Lung (tissue), 17 donors: ENCODE measurements at places on chromosomes 2 and 18. TPM values are rescaled to one million over a fixed set of nuclear protein-coding genes. Genes with fewer than 3 reads are reported as not detected.

Gene CHRND
- polyA plus RNA-seq, result not detected

Gene RESP18
- not detected for polyA plus RNA-seq

Gene SAG
- 0.03 TPM for polyA plus RNA-seq

Gene CAPG
- polyA plus RNA-seq, result 415 TPM

Gene CYP1B1
- polyA plus RNA-seq, result 33.2 TPM

GRCh38 chr2:1781291-1782080 lies 37.2 kb upstream of the PXDN start:
- no peak for DNase-seq

GRCh38 chr2:159285929-159286708 lies at the start of gene WDSUB1:
Gene WDSUB1 (minus strand): TSS chr2:159286703. CDS start chr2:159283069, 3,634 bp downstream.
- DNase-seq, result peak; percentile 61

DNA sequence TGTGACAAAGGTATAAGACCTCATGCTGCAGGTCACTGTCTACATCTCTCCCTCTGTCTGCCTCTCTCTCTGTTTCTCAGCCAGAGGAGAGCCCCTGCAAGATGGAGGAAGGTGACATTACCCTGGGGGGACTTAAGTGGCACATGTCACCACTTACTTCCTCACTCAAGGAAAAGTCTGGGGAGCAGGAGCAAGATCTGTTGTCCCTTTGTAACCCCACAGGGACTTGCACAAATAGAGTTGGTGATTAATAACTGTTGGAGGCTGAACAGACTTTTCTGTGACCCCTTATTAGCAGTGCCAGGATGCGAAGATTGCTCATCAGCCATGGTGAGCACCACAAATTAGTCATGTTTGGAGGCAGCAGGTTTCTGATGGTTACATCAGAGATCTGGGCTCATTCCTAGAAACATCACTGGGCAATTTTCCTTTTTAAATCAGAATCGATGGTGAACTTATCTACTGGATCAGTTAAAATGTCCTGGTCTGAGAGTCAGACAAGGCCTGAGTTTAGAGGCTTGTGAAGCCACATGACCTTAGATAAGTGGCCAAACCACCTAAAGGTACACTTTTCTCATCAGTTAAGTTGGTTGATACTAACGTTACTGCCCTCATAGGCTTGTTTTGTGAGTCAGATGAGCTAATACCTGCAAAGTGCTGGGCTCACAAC lies 81.2 kb upstream of the LTBP1 start:
- DNase-seq, result no peak

- DNase-seq, result no peak
Observed at GRCh38 chr2:196335221-196335634, 163.8 kb upstream of the STK17B start.

- no peak for DNase-seq
Observed at GRCh38 chr18:59905686-59906091, 5.9 kb downstream of the PMAIP1 start.

DNA sequence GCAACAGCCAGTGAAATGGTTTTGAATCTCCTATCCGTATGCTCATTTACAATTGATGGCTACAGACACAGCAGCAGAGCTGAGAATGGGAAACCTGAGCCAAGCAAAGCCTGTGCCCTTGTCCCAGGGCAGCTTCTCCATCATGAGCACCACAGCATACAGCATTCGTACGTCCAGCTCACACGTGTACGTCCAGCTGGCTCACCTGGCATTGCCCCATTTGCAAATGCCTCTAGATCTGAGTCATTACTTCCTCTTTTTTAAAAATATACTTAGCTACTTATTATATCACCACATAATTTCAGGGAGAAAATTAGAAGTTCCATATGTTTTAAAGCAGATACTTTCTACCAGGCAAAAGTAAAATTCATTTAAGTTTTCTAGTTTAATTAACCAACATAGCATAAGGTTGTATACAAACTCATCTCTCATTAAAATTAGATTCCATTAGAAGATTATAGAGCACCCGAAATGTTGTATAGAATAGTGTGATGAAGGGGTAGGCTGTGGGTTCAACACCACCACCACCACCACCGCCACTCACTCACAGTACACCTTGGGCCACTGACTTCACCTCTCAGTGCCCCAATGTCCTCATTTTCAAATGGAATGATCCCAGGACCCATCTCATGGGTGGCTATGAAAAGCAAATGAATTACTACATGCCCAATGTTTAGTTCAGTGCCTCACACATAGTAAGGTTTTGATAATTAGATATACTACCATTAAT lies 31.4 kb upstream of the TMEM177 start:
- DNase-seq, result no peak

DNA sequence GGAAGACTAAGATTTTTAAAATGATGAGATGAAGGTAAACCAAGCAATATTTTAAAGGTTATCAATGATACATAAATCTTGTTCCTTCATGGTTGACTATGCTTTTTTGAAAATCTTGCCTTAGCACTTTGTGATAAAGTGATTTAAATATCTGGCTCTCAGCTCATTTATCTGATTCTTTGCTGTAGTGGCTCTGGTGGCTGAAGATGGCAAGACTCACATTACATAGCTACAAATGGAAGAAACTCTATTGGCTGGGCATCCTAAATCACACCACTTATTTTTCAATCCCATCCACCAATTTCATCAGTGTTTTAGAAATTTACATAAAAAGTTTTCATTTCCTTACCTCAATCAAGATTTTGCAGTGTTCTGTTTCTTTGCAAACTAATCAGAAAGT lies 16.6 kb upstream of the APCDD1 start:
- no peak for DNase-seq

- peak; percentile 94 for DNase-seq
Observed at GRCh38 chr2:72718876-72719275, 107.0 kb downstream of the EXOC6B start.

- no peak for DNase-seq
Observed at GRCh38 chr2:160140471-160140870, 59.6 kb downstream of the ITGB6 start.

DNA sequence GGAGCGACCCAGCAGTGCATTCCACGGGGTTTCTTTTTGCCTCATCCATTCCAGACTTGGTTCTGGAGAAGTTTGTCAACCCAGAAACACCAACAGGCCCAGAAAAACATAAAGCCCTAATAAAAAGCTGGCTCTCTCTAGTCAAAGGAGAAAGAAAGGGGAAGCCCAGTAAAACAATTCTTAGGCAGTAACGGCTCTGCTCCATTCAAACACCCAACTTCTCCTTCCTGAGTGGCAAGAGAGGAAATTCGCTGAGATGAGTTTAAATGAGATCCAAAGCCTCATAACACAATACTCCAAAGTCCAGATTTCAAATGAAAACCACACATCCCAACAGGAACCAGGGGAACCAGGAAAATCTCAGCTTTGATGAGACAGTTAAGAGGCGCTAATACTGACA lies 179.9 kb downstream of the RPIA start:
- no peak for DNase-seq

- DNase-seq, result no peak
Observed at GRCh38 chr2:45833301-45833967, 182.0 kb downstream of the PRKCE start.

DNA sequence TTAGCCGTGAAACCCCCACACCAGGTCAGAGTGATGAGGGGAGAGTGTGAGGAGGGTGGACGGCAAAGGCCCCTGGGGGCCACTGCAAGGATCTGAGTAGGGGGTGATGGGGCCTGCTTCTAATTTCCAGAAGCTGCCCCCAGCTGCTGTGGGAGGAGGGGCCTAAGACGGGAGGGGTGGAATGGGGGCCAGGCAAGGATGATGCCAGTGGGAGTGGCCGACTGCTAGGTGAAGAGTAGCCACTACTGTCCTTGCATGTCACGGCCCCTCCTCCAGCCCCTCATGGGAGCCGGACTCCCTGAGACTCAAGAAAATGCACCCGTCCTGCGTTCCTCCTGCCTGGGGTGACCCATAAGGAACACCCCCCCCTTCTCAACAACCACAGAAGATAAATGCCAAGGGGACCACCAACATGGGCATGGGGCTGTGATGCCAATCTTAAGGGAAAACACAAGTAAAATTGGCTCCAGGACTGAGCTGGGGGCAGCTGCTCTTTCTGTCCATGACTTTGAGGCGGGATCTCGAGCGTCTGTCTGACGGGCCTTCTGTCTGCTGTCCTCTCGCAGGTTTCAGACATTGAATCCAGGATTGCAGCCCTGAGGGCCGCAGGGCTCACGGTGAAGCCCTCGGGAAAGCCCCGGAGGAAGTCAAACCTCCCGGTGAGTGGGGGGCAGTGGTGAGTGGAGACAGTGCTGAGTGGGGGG lies 24.2 kb upstream of the PRLH start:
- DNase-seq, result no peak

- peak; percentile 87 for DNase-seq
Observed at GRCh38 chr2:30346471-30347169, 100.4 kb upstream of the LCLAT1 start.
